ENCODE measurements at places on chromosomes 7 and 10.

- DNase-seq, result no peak
Measured at GRCh38 chr10:60384708-60385398, 4.8 kb downstream of the ANK3 start.

- DNase-seq, result no peak
Measured at GRCh38 chr7:96200740-96201139, 121.2 kb downstream of the SLC25A13 start.

DNA sequence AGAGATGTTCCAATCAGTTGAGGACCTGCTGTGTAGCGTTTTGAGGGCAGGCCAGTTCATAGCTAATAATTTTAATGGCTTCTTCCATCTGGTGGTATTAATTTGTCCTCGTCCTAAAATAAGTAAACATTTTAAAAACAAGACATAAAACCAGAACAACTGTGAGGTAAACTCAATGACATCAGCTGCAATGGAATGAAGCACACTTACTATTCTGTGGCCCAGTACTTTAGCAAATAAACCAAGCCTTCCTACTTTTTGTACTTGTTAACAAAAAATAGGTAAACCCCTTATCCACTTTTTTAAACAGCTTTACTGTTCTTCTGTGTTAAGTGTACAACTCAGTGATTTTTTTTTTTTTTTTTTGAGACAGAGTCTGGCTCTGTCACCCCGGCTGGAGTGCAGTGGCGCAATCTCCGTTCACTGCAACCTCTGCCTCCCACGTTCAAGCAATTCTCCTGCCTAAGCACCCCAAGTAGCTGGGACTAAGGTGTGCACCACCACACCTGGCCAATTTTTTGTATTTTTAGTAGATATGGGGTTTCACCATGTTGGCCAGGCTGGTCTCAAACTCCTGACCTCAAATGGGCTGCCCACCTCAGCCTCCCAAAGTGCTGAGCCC lies 28.9 kb upstream of the FZD1 start:
- no peak for DNase-seq

DNA sequence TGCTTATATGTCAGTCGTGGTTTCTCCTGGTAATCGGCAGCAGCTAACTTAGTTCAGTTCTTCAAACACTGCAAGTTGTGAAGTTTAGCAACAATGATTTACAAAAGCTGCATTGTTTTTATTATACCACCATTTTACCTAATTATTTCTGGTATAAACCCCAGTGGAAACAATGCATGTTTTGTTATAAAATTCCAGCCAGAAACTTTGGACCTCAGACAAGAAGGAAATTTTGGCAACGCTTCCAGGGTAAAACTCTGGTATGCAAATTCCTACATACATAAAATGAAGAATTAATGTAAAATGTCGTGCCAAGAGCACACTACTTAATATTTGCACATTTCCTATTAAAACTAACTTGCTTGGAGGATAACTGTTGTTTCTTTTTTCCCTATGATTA lies 277.4 kb upstream of the LYZL1 start:
- DNase-seq, result no peak

GRCh38 chr10:15712883-15713282 lies 6.8 kb downstream of the ITGA8 start:
- DNase-seq, result no peak

GRCh38 chr10:25504306-25504705 lies 329.5 kb downstream of the GPR158 start:
- no peak for DNase-seq

DNA sequence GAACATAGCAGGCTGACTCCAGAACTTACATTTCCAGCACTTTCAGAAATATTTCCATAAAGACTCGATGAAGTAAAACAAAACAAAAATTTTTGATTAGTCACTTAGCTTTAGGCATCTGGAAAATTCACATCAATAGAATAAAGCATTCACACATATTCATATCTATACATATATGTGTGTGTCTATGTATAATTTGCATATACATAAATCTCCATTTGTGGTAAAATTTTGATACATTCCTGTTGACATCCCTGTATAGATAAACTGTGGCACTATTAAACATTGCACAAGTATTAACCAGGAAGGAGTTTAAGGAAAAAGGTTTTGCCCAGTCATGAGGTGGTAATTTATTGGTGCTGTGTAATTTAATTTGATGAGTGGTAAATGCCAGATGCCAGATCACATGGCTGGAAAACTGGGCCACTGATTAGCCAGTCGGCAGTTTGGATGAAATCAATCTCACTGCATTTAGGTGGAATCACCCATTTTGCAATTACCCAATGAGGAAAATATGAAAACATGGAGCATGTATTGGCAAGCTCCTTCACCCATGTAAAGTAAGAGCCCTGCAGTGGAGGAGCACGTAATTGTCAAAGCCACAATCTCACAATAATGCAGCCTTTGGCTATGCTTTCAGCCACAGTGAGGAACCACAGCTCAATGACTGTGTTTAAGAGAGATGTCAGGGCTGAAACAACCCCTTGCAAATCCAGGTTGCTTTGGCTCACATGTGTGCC lies 294.6 kb downstream of the RNLS start:
- no peak for DNase-seq

DNA sequence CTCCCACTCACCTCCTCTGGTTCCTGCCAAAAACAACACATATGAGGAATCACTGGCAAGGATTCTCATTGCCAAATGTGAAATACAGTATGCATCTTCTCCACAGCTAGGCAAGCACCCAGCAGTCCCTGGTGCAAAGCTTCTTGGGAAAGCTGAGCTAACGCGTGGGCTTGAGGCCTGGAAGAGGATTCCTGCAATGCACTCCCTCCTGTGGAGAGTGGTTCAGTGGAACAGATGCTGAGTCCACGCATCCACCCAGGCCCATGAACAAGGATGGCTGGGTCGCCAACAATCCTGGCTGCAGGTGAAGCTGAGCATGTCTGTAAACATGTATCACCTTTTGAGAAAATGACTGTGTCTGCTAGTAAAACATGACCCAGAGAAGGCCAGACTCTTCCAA lies 113.2 kb upstream of the CHST15 start:
- DNase-seq, result no peak

DNA sequence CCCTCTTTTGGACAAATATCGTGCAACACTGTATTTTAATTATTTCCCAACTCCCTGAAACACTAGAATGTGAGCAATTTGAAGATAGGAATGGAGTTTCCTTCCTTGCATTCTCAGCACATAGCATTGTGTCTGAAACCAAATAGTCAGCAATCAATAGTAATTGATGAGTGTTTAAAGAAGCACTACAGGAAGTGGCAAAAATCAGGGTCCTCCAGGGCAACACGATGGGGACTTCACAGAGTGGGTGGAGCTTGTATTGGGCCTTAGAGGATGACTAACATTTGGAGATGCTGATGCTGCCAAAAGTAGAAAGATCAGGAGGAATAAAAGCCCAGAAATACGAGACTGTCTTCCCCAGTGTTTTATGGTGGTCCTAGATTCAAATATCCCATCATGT lies 94.9 kb downstream of the NPSR1 start:
- DNase-seq, result no peak

- DNase-seq, result no peak
Measured at GRCh38 chr7:150979713-150980390, 1.7 kb upstream of the KCNH2 start.

DNA sequence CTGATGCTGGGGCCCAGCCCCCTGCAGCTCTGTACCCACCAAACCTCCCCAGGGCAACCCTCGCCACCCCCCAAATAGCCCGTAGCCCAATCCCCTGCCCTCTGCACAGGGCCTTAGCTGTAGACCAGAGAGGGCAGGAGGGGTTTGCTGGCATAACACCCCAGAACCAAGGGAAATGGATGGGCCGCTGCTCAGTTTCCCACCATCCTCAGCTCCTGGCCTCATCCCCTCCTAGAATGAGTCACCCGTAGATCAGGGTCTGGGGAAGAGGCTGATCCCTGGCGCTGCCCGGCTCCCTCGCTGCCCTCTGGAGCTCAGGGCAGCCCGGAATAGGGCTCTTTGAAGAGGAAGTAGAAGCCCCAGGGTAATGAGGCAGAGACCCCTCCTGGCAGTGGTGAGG lies 31.2 kb downstream of the LDB3 start:
- DNase-seq, result no peak

DNA sequence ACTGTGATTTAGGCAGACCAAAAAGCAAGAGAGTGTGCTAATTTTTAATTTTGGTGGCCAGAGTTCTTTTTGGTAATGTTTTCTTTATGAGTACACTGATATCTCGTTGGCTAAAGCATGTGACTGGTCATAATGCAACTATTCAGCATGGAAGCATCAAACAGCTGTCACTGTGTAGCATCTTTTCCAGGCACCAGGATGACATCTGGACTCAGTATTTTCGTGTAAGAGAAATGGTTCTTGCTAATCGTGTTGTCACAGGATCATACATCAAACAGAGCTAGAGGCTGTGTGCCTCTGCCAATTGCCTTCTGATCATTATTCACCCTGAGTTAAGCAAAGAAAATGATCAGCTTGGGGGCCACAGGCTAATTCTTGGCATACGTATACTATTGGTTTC lies 118.9 kb downstream of the SND1 start:
- DNase-seq, result no peak

DNA sequence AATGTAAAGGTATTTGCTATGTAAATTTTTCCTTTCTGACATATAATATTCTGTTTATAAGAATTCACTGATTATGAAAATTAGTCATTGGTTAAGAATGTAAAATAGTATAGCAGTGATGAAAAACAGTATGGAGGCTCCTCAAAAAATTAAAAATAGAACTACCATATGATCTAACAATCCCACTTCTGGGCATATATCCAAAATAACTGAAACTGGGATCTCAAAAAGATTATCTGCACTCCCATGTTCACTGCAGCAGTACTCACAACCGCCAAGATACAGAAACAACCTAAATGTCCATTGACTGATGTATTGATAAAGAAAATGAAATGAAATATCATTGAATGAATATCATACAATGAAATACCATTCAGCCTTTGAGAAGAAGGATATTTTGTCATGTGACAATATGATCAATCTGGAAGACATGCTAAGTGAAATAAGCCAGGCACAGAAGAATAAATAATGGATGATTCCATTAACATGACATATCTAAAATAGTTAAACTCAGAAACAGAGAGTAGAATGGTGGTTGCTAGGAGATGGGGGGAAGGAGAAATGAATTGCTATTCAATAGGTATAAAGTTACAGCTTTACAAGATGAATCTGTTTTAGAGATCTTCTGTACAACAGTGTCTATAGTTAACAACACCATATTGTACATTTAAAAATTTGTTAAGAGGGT lies 14.0 kb downstream of the C10orf88 start:
- DNase-seq, result no peak

GRCh38 chr7:44191171-44191570 lies 1.9 kb upstream of the GCK start:
- DNase-seq, result no peak

DNA sequence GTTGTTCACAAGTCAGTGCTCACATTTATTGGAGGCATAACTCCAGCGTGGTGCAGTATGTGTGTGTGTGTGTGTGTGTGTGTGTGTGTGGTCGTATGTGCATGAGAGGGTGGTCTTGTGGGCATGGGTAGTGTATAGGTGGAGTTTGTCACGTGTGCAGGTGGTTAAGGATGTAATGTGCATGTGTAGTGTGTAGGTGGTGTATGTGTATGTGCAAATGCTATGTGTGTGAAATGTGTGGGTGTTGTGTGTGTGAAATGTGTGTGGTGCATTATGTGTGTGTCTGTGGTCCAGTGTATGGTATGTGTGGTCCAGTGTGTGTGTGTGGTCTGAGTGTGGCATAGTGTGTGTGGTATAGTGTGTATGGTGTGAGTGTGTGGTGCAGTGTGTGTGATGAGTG lies 30.3 kb upstream of the PODXL start:
- DNase-seq, result no peak

GRCh38 chr10:55628260-55628701 lies 732.8 kb downstream of the ZWINT start:
- no peak for DNase-seq

- DNase-seq, result no peak
Measured at GRCh38 chr10:49498425-49498824, 40.5 kb downstream of the ERCC6 start.

GRCh38 chr10:68208424-68209042 lies 23.4 kb downstream of the ATOH7 start:
- DNase-seq, result peak; percentile 73

DNA sequence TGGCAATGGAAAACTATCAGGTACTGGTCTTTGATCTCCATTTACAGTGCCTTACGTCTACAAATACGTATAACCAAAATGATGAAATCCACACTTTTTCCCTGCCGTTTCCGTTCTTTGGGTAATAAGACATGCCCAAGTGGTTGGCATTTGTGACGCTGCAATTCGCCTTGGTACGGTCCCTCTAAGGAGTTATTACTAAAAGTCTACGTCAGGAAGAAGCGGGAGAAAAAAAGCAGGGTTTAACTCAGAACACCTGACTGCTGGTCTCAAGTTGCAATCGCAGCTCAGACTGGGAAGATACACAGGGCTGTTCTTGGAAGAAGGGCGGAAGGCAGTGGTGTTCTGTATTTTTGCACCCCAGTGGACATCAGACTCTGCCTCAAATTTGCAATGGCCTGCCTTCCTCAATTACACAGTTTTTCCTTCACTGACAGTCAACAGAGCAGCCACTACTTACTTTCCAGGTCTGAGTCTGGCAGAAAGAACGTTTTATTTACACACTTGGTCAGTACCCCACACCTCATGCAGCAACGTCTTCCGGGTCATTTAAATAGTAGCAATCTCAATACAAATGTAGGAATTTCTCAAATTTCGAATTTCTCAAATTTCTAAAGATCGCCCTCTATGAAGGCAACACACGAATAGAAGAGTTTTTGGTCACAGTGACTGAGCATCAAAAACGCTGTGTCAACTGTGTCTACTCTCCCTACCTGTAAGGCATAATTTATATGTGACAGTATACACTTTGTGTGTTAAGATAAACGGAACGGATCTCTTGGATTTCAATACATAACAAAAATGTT lies 2.1 kb downstream of the BAIAP2L1 start:
- DNase-seq, result no peak

DNA sequence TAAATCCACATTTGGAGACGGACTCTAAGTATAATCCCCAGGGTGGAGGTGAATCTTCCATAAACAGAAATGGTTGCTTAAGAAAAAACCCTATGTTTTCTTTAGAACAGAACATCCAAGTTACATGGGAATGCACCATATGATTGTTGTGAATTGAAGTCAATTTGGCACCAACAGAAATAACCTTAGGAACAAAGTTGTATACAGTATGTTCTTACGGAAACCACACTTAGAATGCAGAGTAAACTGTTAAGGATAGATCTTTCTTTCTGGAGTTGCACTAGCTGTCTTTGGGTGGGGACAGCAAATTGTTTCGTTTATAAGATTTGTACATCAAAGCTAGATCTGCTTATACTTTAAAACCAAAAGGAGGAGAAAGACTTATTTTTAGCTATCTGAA lies 316.4 kb downstream of the PTEN start:
- no peak for DNase-seq

Data from iPS DF 6.9 (cell line).